ENCODE measurements at places on chromosomes 12 and 14. TPM values are rescaled to one million over a fixed set of nuclear protein-coding genes. Genes with fewer than 3 reads are reported as not detected.

Gene ATG101
- total RNA-seq: 31.1 TPM

Gene PPP1R1A
- total RNA-seq: not detected

Gene MYH6
- 0.82 TPM for total RNA-seq

Gene KCNA1
- total RNA-seq: not detected

Gene CEBPE
- total RNA-seq: not detected

Gene FSCB
- total RNA-seq: not detected

Gene BATF
- total RNA-seq: 123 TPM

Gene TAS2R9
- not detected for total RNA-seq

Gene LTB4R2
- total RNA-seq: 13.5 TPM

Gene AQP6
- not detected for total RNA-seq

Gene GPR65
- 15.0 TPM for total RNA-seq

Data from activated T-helper 17 cell treated with anti-CD3 and anti-CD28 coated beads, Interleukin-2, amount 50 U/mL, for 72 hours (primary cell).